ENCODE measurements at places on chromosomes 3 and 15.

DNA sequence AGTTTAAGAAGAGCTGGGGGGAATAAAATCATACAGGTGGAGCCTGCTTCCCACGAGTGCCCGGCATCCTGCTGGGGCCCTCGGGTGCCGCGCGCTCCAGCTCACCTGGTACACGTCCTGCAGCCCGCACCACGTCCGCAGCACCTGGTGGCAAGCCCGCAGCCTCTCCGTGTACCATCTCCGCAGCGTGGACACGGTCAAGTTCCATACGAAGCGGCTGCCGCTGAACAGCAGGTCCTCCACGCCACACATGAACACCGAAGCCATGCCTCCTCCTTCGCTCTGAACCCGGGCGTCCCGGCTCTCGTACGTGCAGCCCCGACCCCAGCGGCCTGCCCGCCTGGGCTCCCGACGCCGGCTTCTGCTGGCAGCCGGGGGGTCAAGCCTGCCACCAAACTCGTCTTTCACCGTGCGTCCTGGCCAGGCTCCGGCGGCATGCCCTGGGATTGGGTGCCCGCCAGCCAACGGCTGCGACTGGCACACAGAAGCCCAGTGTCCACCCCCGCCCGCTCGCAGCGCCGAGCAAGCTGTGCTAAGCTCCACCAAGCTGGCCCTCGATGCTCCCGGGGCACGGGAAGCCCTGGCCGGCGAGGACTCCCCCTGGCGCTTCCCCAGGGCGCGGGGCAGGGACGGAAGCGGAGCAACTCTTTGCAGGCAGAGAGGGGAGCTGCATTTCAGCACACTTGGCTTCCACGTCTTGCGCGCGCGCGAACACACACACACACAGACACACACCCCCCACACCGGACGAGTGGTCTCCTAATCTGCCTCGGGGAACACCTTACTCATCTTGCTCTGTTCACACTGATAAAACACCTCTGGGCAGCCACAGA lies at the start of gene FRMD4B:
TSS of gene FRMD4B (minus strand) at position 366 of the 833 bp plus-strand sequence. CDS start at position 267, 99 bp downstream.
- peak; percentile 95 for DNase-seq

GRCh38 chr15:34841262-34841725 lies 45.9 kb upstream of the ACTC1 start:
- DNase-seq, result no peak

GRCh38 chr3:192332386-192333291 lies 394.7 kb downstream of the FGF12 start:
- no peak for DNase-seq

DNA sequence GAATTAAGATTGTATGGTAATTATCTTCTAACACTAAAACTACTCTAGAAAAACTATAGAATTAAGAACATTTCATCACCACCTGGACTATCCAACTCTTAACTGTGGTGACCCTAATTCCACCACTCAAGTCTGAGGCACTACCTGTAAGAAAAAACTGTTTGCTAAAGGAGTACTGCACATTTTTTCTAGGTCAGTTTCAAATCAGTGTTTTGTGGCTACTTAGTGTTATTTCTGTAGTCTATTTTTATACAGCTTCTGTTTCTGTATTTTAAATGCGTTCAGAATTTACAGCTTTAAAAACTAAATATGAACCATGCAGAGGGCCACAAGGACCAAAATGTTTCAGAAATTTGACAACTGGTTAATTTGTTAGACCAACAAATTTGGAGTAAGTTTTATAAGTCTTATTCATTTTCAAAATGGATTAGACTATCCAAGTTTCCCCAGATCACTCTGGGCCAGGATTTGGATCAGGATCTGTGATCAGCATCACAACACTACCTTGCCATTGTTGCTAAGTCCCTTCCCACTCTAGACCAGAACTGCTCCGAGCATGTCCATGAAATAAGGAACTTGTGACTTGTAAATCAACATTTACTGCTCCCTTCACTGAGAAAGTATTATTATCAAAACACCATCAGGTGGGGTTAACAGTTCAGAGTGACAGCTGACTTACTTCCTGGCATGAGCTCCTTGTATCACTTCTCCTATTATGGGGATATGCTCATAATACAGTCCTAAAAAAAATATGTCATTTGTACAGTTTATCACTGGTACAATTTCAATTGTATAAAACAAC lies 8.6 kb downstream of the GLT8D1 start:
- no peak for DNase-seq

DNA sequence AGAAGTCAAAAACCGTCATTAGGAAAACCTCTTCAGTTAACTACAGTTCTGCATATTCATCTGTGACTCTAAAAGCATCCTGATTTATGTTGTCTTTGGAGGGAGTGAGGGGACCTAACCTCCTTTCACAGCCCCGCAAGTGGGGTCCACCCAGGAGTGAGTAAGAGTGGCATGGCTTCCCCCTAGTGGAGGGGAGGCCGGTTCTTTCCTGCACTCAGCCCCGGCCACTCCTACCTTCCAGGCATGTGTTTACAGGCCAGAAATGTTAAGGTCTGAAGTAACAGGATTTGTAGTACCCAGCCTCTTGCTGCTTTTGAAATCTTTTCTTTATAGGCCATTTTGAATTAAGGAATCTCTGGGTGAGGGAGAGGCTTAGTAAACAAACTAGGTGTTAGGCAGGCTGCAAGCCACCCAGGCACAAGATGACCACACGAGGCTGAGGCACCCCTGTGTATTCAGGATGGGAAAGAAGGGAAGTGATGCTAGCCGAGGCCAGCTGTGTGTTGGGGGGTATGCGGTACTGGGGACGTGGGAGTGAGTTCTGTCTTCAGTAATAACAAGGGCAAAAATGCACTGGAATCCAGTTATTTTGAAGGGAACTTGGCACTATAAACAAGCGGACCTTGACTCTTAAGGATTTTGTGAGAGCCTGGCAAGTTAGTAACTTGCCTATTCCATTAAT lies 50.5 kb downstream of the CTDSPL start:
- DNase-seq, result no peak

GRCh38 chr3:172177046-172177445 lies 137.7 kb downstream of the FNDC3B start:
- no peak for DNase-seq

- DNase-seq, result peak; percentile 48
Measured at GRCh38 chr3:10374311-10374710, 53.4 kb upstream of the SEC13 start.

GRCh38 chr3:20062996-20063395 lies 22.8 kb downstream of the KAT2B start:
- DNase-seq, result no peak

DNA sequence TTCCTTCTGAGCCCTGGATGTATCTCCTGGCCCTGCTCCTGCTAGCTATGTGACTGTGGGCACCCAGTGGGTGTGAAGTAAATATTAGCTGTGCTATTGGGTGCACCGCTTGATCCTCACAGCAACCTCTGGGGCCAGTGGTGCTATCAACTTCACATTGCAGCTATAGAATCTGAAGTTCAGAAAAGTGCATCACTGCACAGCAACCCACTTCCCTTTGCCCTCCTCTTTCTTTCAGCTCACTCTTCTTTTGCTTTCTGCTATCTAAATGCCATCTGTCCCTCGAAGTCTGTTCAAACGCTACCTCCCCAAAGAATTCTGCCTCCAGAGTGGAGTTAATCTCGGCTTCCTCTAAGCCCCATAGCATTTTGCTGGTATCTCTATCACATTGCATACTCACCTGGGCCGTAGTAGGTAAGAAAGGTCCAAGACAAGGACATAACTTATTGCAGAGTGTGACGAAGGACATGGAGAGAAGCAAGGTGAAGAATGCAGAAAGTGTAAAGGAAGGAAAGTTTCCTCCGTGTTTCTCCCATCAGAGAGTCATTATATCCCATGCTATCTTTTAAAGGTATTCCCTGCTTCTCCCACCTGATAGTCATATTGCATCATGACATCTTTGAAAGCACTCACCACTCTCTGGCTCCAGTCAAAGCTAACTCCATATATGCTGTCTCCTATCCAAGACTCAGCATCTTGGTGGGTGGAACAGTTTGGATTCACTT lies 57.1 kb upstream of the BCL6 start:
- no peak for DNase-seq

Measured in globus pallidus (tissue), 1 donor.